ENCODE measurements at places on chromosomes 1 and 21.

- DNase-seq = no peak
These were observed 359.8 kb downstream of the DUSP10 start for GRCh38 chr1:221381910-221382623.

DNA sequence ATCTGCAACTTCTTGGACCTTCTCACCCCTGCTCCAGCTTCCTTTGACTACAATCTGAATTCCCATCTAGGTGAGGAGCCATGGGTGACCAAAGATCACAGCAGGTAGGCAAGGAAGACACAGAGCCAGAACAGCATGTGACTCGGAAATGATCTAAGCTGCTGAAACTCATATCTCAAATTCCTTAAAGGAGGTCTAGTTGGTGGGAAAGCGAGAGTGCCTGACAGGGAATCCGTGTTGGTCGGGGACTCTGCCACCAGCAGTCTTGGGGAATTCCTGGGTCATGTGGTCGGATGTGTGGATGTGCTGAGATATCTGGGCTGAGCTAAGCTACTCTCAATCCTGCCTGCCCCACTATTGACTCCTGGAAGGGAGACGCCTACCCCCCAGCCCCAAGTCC, 3.2 kb upstream of the NUAK2 start:
- DNase-seq = no peak

GRCh38 chr1:183622013-183622412, 13.6 kb downstream of the ARPC5 start:
- no peak for DNase-seq

DNA sequence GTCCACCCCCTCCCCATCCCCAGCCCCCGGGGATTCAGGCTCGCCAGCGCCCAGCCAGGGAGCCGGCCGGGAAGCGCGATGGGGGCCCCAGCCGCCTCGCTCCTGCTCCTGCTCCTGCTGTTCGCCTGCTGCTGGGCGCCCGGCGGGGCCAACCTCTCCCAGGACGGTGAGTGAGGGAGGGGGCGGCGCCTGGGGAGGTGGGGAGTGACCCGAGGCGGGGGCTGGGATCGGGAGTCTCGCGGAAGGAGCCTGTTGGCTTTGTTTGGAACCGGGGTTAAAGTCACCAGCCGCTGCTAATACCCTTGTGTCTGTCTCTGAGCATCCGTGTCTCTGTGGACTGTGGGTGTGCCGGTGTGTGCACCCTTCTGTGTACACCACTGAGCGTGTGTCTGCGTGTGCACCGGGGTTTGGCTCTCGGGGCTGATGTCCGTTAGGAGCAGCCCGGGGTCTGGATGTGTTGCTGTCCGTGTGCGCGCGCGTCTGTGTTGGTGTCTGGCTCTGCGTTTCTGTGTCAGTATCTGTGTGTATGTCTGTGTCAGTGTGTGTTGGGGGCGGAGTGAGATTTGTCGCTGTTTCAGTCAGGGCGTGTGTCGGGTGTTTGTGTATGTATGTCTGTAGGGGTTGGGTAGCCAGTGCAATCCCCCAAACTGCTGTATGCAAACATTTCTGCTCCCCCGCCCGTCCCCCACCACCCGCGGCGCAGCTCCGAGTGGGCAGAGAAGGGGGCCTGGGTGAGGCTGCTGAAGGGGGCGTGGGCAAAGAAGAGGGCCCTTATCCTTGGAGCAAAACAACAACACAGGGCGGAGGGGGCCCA, 480 bp downstream of the CADM3 start:
- no peak for DNase-seq

GRCh38 chr1:104932030-104932915, 1182.6 kb downstream of the AMY1C start:
- no peak for DNase-seq

GRCh38 chr1:157286646-157287420, 148.6 kb upstream of the ETV3 start:
- no peak for DNase-seq

DNA sequence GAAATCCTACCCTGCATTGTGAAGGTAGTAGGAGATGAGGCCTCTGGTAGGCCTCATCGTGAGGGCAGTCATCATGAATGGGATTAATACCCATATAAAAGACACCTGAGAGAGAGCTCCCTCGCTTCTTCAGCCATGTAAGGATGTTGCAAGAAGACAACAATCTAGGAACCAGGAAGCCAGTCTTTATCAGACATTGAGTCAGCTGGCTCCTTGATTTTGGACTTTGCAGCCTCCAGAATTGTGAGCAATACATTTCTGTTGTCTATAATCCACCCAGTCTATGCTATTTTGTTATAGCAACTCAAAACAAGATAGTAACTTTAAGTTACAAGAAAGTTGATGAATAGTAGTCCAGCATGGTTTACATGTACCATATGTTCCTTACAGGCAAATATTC, 208.5 kb downstream of the KCNT2 start:
- no peak for DNase-seq

- DNase-seq = no peak
These were observed 56.5 kb downstream of the LAMC2 start for GRCh38 chr1:183242556-183242955.

DNA sequence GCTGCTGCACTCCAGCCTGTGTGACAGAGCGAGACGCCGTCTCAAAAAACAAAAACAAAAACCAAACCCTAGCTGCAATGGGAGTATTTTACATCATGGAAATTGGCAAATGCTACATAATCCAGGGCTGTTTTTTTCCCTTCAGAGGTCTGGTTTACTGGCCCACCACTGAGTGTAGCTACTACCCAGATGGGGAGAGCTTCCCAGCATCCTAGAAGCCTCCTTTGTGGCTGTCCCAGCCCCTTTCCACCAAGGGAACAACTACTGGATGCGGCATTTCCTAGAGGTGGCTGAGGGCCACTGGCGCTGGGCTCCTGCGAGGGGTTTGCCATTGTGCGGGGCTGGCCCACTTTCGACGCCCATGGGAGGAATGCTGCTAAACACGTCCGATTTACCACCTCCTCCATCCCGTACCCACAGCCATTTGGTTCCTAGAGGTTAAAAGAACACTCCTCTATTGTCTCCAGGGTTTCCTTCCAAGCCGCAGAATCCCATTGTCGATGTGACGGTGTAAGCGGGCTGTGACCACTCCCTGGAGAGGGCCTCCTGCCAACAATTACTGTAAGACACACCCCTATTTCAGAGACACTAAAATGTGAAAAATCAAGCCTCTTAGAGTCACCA, 55.4 kb downstream of the RUNX3 start:
- no peak for DNase-seq

GRCh38 chr1:41296506-41296905, 54.4 kb upstream of the SCMH1 start:
- no peak for DNase-seq

- no peak for DNase-seq
These were observed 43.2 kb downstream of the C1orf198 start for GRCh38 chr1:230824919-230825721.

- DNase-seq = no peak
These were observed 24.8 kb upstream of the CITED4 start for GRCh38 chr1:40887012-40887378.

GRCh38 chr1:20896826-20897225, 109.7 kb upstream of the HP1BP3 start:
- DNase-seq = no peak

DNA sequence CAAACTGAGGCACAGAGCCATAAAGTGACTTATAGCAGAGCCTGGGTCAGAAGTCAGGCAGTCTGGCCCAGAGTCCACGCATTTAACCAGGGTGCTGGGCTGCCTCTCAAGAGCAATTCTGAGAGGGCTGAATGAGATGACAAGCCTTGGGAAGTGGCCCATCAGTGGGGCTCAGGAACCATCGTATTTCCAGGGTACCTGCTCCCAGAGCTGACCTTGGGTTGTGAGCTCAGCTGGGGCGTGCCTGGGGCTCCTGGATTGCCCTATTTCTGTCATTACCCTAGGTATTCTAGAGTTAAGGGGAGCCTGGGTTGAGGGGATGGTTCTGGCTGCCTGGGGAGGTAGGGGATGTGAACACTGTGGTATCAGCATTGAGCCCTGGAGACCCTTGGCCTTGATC, 49.4 kb downstream of the LGR6 start:
- no peak for DNase-seq

GRCh38 chr1:3677484-3677883, 25.2 kb downstream of the TP73 start:
- DNase-seq = no peak

- peak; percentile 25 for DNase-seq
These were observed 36.0 kb upstream of the DISC1 start for GRCh38 chr1:231590453-231591198.

DNA sequence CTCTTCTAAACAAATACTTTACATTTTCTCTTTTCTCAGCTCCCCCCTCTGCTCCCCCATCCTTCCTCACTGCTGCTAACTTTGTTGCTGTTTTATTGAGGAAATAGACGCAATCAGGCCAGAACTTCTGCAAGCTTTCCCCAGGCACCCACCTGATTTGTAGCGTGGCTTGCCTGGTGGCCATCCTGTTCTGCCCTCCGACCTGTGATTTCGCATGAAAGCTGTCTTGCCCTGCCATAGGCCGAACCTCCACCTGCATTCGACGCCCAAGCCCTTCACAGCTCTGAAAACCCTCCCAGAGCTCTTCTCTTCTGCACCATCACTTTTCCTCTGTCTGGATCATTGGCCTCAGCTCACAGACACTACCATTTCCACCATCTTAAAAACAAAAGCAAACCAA, 100.6 kb downstream of the PLPP3 start:
- DNase-seq = no peak

GRCh38 chr1:208013210-208013609, 102.3 kb upstream of the CD34 start:
- no peak for DNase-seq

DNA sequence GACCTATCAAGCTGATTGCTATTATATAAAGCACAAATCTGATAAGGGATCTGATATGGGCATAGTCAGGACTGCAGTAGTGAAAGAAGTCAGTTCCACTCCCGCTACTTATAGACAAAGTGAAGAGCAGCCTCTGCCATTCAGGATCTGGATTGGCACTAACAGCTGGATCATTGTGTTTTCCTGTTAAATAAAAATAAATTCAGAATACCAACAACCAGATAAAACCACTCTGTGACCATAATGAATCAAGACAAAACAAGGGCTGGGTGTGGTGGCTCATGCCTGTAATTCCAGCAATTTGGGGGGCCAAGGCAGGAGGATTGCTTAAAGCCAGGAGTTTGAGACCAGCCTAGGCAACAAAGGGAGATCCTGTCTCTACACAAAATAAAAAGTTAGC, 5.0 kb upstream of the GLRX2 start:
- DNase-seq = no peak

DNA sequence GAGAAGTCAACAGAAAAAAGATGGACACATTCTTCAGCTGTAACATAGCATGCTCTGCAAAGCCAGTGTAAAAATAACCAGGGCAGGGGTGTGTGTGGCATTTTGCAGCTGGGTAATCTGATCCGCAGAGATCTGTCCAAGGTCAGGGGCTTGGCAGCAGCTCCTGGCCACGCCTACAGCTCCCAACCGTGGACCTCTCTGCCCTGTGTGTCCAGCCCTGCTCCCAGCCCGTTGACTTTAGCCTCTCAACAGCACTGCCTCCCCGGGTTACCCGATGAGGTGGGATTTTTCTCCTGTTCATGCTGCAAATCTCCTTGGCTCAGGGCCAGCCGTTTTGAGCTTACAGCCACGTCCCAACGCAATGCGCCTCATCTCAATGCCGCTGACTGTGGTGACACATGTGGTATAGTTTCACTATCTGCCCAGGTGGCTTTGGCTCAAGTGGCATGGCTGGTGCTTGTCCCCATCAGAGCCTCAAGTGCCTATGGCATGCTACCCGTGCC, 68.1 kb downstream of the VWA5B1 start:
- DNase-seq = peak; percentile 23

DNA sequence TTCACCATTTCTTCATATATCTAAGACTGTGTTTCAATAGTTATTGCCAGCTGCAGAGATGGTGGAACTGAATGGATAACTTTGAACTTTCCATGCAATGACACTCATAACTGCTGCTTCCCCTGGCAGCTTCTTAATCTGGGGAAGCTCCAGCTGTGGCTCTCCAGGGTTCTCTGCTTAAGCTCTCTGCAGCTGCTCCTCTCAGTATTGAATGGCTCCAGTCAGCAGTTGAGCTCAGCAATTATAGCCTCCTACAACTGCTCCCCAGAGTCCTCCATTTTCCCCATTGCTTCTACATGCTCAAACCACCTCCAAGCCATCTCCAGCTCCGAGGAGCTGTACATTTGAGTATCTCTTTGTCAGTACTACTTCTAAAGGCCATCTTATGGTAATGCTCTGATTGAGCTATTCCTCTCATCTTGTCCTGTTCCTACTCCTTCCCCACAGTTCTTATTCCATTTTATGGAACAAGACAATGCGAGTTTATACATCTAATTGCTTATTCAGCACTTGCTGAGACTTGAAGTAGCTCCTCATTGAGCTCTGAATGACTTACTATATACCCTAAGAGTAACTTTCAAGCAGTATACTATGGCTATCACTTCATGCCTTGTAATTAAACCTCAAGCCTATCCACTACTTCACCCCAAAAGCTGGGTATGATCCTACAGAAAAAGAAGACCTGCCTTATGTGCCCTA, 362.4 kb downstream of the NEGR1 start:
- DNase-seq = peak; percentile 47

GRCh38 chr1:65459397-65459768, 38.9 kb downstream of the LEPR start:
- no peak for DNase-seq

- no peak for DNase-seq
These were observed 7.4 kb downstream of the AZIN2 start for GRCh38 chr1:33088119-33088906.

DNA sequence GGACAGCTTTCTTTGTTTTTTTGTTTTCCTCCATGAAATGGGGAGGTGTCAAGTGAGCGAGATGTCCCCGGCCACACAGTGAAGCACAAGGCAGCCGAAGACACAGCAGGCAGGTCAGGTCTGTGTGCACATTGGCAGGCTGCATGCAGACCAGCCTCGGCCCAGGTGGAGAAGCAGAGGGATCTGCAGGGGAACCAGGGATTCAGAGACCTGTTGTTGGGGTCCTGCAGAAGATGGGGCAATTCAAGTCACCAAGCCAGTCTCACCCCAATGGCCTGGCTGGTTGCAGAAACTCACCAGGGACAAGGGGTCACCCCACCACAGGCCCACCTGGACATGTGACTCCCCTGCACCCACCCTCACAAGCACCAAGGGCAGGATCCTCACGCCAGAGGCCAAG, 4.0 kb upstream of the ABCG1 start:
- DNase-seq = no peak

- DNase-seq = no peak
These were observed 23.2 kb upstream of the LRP8 start for GRCh38 chr1:53350853-53351767.

DNA sequence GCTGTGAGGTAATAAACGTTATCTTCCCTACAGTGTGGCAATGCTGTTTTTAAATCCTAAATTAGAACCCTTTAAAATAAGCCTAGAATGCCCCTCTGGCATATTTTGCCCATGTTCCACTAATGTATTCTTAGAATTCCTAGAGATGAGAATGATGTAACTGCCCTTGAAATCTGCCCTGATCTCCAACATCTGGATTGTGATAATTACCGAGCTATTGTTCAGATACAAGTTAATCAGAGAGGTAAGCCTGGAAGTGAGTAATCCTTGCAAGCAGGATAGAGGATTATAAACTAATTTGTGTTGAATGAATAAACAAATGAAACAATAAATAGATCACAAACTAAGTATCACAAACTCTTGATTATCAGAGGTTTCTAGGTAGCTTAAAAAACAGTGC, 107.8 kb upstream of the DMRTA2 start:
- DNase-seq = no peak
